ENCODE measurements at places on chromosomes 3 and 15.

- DNase-seq, result no peak
Measured at GRCh38 chr3:3015185-3016089, 94.7 kb downstream of the IL5RA start.

DNA sequence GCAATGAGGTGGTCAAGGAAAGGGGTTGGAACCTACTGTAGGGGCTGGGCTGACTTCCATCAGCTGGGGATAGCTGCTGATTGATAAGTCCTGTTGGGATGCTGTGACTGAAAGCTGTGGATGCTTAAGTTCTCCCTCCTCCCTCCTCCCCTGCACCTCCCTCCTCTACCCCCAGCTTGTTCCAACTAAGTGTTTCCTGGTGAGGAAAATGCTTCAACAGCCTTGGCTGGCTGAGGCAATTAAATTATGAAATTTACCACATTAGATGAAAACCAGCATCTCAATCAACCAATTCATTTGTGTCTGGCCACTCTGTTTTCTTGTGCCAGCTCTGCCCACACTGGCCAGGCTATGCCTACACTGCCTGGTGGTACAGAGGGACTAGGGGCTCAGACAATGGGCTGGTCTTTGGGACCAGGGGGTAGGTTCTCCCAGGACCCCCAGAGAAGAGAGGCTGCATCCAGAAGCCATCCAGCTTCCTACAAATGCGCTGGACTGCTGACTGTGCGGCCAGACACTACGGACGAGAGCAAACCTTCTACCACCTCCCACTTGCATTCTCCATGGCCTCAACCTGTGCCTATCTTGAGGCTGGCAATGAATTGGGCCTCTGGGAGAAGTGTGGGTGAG, 2.5 kb downstream of the KLHL25 start:
- DNase-seq, result no peak

DNA sequence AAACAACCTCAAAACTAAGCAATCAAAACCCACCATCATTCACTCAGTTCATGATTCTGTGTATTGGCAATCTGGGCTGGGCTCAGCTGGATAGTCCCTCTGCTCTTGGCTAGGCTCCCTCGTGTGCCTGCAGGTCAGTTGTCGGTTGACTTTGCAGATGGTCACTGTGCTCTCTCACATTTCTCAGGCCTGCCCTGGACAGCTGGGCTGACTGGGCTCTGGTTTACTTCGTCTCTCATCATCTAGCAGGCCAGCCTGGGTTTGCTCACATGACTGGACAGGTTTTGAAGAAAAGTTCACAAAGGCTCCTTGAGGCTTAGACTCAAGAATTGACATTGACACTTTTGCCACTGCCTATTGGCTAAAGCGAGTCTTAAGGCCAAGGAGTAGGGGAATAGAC, 105.0 kb upstream of the CTNNB1 start:
- DNase-seq, result no peak

GRCh38 chr3:43191116-43191515, 85.2 kb upstream of the POMGNT2 start:
- no peak for DNase-seq

GRCh38 chr3:54296531-54296930, 174.2 kb downstream of the CACNA2D3 start:
- no peak for DNase-seq

- DNase-seq, result no peak
Measured at GRCh38 chr3:101938262-101938847, 89.0 kb downstream of the NFKBIZ start.

DNA sequence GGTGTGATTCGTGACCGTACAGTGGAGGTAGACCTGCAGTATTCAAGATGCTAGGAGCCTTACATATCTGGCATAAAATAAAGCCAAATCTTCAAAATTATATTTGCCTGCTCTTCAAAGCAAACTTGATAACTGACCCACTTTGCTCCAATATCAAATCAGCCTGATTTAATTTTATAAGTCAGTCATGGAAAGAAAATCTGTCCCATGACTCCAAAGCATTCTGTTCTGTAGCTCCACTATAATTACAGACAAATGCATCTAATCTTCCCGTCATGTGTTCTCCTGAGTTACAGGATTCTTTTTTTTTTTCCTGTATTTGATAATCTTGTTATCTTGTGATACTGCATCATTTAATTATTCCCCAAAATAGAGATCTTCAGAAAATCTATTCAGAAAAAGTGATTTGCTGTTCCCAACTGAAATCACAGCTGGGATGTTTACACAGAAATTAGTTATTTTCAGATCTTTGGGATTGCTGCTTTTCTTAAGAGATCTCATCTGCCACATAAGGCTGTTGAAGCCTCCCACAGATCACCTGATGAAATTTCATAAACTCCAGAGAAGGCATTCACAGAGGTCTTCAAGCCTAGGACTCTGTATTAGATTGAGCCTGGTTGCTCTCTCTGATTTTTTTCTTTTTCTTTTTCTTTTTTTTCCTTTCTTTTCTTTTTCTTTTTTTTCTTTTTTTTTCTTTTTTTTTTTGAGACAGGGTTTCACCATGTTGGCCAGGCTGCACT, 27.2 kb downstream of the TIMP4 start:
- no peak for DNase-seq

GRCh38 chr3:158312560-158313141, 202.8 kb downstream of the RSRC1 start:
- no peak for DNase-seq

DNA sequence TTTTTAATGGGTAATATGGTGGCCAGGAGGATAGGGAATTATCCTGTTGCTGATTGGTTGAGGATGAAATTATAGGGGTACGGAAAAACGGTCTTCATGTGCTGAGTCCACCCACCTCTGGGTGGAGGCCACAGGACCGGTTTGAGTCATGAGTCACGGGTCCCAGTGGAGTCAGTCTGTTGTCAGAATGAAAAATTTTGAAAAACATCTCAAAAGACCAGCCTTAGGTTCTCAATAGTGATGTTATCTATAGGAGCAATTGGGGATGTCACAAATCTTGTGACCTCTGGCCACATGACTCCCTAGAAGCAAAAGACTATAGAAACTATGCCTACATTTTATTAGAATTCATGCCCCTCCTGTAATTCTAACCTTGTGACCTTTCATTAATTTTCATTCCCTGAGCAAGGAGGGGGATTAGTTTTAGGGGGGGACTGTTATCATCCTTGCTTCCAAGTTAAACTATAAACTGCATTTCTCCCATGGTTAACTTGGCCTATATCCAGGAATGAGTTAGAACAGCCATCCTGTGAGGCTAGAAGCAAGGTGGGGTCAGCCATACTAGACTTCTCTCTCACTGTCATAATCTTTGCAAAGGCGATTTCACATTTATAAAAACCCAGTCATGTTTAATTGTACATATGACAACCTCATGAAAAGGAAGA, 101.2 kb downstream of the TCF12 start:
- no peak for DNase-seq

DNA sequence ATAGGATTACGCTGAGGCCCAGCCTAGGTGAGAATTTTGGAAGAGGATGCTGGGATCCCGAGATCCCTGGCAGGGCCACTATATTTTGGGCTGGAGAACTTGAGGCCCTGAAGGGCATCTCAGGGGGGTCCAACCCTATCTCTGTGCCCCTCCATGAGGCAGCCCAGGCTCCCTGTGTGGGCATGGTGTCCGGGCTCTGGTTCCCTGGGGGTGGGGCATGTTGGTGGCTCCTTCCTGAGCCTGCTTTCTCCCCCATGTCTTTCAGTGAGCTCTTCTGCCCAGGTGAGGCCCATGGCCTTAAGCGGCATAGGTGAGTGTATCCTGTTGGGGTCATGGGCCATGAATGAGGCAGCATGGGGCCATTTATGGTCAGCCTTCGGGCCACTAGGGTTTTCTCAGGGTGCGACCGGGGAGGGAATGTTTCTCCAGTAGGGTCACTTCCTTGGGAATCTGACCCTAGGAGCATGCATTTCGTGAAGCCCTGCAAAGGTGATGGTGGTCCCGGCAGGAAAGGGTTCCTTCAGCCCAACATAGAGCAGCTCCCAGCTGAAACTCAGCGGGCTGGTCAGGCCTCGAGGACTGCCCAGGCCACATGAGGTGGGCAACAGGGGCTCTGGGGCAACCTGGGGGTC, 191.3 kb downstream of the UBE3A start:
- DNase-seq, result no peak

- no peak for DNase-seq
Measured at GRCh38 chr3:88816445-88816844, 291.0 kb upstream of the EPHA3 start.

DNA sequence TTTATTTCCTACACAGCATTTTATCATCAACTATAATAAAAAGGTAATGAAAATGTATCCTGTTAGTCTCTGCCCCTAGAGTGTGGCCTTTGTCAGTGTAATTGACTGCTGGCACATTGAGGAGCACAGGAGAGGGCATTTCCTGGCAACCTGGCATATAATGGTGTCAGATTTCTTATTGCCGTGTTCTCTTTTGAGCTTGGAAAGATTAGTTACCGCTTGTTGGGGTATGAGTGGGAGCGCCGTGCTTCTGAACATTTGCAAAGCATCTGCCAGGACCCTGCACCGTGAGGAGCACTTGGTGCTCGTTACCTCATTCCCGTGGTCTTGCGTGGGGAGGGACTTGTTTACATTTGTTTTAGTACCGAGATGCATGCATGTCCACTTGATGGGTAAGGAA, 124.4 kb downstream of the PTPRG start:
- DNase-seq, result no peak

- DNase-seq, result no peak
Measured at GRCh38 chr3:191139736-191140135, 59.3 kb upstream of the OSTN start.

GRCh38 chr15:98703126-98703685, 54.9 kb downstream of the IGF1R start:
- no peak for DNase-seq

All from dorsolateral prefrontal cortex (tissue), 122 donors.